ENCODE measurements at places on chromosomes 6 and 20.

DNA sequence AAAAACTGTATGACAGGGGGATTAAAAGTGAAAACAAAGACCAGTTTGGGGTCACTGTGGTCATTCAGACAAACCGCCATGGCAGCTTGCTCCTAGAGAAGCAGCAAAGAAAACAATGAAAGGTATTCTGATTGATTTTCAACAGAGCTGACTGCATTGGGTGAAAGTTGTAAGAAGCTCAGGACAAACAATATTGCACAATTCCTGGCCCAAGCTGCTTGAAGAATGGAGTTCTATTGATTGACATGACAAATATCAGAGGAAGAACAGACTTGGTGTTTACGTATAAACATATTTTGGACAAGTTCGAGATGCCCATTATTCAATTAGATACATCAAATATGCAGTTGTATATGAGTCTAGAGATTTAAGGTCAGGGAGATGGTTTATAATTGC is 62.0 kb downstream of the TRIM38 start:
- no peak for DNase-seq

GRCh38 chr6:163710532-163711470 is 296.3 kb downstream of the QKI start:
- no peak for DNase-seq

DNA sequence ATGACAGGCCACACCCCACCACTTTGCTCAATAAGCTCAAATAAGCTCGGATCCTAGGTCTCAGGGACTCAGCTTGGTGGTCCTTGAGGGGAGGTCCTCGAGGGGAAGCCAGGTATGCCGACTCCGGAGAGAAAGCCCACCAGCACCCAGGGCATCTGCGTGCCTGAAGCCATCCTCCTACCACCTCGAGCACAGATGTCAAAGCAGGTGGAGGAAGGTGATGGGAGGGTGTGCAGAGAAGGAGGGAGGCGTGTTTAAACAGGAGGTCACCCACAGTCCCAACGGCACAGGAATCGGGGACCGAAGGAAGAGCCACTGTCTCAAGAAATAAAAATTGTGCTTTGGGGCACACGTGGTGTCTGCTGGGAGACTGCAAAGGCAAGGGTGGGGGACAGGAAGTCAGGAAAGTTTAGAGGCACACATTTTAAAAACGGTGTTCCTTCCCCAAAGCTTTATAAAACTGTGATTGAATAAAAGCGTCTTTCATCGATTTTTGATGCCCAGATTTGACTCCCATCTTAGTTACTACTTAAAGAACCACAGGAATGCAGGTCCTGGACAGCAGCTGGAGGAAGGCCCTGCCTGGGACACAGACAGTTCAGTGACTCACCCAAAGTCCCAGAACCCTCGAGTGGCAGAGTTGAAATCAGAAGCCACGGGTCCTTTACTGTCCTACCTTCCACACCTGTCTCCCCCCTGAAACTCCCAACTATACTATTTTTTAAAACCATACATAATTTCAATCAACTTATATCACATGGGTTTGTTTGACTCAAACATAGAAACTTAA is 221.0 kb upstream of the PDE10A start:
- no peak for DNase-seq

DNA sequence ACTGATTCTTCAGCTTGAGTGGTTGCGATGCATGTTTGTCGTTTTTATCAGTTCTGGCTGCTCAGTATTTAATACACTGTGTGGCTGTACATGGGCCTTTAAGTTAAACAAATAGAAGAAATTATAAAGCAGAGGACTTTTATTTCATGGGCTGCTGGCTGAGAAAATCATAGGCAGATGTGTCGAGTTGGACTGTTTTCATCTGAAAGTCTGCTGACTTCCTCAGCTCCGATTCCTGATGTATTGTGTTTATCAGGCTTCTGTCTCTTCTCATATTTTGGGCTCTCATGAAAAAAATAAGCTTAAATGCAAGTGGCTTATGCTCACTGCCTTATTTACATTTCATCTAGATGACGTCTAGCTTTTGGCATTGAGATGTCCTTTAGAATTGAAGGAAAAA is 129.5 kb upstream of the GGTLC1 start:
- no peak for DNase-seq

DNA sequence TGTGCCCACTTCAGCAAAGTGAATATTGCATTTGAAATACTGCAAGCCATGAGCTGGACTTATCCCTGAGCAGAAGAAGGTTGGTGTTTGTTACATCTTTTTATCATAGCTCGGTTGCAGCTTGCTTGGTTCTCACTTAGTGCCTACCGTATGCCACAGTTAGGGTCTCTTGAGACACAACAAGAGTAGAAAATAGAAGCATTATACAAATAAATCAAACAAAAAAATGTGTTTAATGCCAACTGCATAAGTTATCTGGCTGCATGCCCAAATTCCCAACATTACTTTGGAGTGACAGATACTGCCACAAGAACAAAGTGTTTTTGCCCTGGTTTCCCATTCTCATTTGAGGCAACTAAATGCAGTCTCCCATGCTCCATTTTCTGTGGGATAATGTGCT is 53.9 kb upstream of the LAMP5 start:
- DNase-seq, result no peak

Data from iPS-NIHi11 (cell line).